Esophagus mucosa (tissue), 1 donor: ENCODE measurements at places on chromosomes 5 and 9. TPM values are rescaled to one million over a fixed set of nuclear protein-coding genes. Genes with fewer than 3 reads are reported as not detected.

BNIP1 gene
- 12.9 TPM for total RNA-seq

POLK gene
- 11.2 TPM for total RNA-seq

PRLR gene
- total RNA-seq: 7.6 TPM

PCDHA11 gene
- total RNA-seq: not detected

C9 gene
- total RNA-seq: not detected

IFNA2 gene
- not detected for total RNA-seq

LRRC19 gene
- 0.08 TPM for total RNA-seq

PCDHGA3 gene
- total RNA-seq: 0.76 TPM

SLC25A2 gene
- 0.24 TPM for total RNA-seq

HAVCR2 gene
- 0.88 TPM for total RNA-seq

IL13 gene
- not detected for total RNA-seq

PCDHGB2 gene
- 1.2 TPM for total RNA-seq

TMEM252 gene
- total RNA-seq: not detected

FREM1 gene
- total RNA-seq: 0.20 TPM

BTNL9 gene
- 2.5 TPM for total RNA-seq

CFAP157 gene
- not detected for total RNA-seq

ATG12 gene
- total RNA-seq: 18.5 TPM

IL5 gene
- total RNA-seq: not detected

TTF1 gene
- total RNA-seq: 6.9 TPM

ENTREP1 gene
- total RNA-seq: 3.5 TPM

TICAM2 gene
- 1.2 TPM for total RNA-seq

GALNT12 gene
- 16.6 TPM for total RNA-seq

MOB3B gene
- 3.7 TPM for total RNA-seq

RXRA gene
- total RNA-seq: 52.4 TPM

SLC24A2 gene
- 0.04 TPM for total RNA-seq
